ENCODE measurements at places on chromosomes 5 and 9.

DNA sequence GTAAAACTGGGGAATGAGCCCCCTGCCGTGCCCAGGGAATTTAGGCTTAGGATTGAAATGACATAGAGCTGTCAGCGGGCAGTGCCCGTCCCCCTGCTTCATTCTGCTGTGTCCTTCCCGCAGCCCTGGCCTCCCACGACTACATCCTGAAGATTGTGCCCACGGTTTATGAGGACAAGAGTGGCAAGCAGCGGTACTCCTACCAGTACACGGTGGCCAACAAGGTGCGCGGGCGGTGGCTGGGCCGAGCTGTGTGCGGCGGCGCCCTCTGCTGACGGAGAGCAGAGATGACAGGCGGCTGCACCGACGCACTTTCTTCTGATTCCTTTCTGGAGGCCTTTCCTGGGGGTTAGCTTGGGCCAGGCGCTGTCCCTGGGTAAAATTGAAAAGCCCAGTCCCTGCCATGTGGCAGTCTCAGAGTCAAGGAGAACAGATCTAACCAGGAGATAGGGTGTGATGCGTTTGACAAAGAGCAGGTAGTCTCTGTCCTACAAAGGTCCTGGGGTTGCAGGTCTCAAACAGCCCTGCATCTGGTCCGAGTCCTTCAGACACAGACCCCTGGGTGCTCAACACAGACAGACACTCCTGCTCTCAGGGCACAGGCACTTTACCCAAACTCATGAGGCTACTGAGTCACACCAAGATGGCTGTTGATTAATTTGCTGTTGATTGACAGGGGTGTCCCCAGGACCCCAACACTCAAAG is 26.8 kb upstream of the RPL26L1 start:
- DNase-seq = peak; percentile 81

DNA sequence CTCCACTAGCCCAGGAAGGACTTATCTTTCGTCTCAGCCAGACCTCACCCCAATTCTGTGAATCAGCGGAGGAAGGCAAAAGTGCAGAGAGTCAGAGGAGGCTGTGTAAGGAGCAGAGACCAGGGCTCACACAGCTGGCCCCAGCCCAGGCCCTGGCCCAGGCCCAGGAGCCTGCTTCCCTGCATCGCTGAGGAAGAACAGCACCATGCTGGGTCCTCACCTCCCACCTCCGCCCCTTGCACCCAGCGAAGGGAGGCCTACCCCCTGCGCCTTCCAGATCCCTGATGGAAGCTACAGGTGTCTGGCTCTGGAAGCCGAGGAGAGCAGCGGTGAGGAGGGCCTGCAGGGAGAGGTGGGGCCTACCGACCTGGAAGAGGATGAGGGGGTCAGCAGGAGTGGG is 22.3 kb upstream of the SYNPO start:
- no peak for DNase-seq

DNA sequence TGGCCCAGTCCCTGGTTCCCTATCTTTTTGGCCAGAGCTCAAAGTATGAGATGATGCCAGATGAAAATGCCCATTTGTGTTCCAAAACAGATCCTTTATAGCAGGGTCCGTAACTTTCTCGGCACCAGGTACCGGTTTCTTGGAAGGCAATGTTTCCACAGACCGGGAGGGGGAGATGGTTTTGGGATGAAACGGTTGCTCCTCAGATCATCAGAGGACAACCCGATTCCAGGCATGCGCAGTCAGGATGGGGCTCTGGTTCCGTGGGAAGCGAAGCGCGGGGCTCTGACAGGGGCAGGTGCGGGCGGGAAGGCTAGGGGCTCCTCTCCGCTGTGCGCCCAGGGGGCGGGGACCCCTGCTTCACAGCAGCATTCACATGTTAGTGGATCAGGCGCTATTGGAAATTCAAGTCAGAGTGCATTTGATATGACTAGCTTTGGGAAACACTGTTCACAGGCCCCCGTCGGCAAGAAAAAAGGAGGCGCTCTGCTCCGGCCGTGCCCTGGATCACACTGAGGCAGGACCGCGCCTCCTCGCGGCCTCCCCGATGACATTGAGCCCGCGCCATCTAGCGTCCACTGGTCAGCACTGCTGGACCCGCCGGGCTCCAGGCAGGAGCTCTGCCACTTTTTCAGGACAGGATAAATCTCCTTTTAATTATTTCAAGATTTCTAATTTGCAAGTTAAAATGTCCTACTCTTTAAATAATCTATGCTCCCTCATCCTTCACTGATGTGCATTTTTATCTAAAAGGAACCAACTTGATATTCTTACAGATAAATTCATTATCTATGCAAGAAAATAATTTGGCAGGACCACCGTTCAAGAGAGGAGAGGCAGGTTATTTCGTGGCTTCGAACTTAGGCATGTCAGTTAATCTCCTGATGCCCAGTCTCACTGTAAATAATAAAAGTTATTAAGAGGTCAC is 190.0 kb downstream of the FANCC start:
- DNase-seq = peak; percentile 88

DNA sequence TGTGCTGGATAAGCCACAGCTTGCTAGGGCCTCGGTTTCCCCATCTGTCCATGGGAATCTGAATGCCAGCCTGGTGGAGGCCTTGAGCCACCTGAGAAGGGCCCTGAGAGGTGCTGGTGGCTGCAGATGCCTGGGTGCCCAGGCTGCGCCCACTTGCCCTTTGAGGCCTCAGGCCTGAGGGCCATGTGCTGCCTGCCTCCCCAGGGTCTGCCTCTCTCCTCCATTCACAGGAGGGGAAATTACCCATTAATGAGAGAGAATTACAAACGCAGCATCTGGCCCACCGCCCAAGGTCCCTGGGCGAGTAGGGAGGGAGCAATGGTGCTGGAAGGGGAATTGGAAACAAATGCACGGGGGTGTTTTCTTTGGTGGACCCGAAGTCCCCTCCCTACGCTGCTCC is 59.6 kb downstream of the BARX1 start:
- DNase-seq = no peak

- DNase-seq = no peak
These were observed 34.3 kb upstream of the EIF4EBP3 start for GRCh38 chr5:140513124-140513523.

GRCh38 chr9:75878488-75878860 is 12.0 kb upstream of the PCSK5 start:
- no peak for DNase-seq

- no peak for DNase-seq
These were observed 216.7 kb downstream of the SMARCA2 start for GRCh38 chr9:2231829-2232228.

- no peak for DNase-seq
These were observed 33.2 kb downstream of the NEK6 start for GRCh38 chr9:124290743-124291554.

- peak; percentile 1 for DNase-seq
These were observed 42.4 kb downstream of the NTRK2 start for GRCh38 chr9:84711936-84712335.

GRCh38 chr5:139954462-139954861 is 88.6 kb downstream of the NRG2 start:
- DNase-seq = no peak

GRCh38 chr5:148729182-148729581 is 74.9 kb upstream of the HTR4 start:
- DNase-seq = peak; percentile 21

DNA sequence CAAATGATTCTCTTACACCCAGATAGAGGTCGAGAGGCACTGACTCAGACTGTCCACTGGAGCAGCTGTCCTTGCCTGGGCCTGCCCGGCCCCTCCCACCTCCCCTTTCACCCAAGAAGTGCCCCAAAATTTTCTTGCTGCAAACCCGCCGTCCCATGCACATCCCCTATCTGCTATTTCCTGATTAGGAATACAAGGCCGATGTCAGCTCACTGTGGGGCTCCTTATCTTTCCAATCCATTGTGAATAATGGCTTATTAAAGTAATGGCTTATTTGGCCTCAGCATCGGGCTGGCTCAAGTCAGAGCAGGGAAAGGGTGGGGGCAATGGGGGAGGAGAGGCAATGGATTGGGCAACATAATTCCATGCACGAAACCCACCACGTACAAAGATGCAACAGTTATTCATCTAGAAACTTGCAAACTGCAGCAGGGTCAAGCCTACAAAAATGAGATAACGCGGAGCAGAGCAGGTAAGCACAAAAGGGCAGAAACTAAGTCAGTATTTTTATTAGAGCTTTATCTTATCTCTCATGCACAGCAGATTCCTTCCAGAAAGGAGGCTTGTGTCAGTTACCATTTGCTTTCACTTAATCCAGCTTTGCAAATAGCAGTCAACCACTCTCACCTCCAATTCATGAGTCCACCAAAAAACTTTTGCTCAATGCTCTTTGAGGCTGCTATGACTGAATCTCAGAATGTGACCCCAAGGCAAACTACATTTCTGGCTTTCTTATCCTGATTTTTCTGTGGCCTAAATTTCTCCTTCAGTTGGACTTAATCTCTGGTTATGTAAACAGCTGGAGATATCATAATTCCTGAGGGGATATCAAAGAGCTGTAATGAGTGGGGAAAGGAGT is 138.2 kb upstream of the OSMR start:
- peak; percentile 12 for DNase-seq

DNA sequence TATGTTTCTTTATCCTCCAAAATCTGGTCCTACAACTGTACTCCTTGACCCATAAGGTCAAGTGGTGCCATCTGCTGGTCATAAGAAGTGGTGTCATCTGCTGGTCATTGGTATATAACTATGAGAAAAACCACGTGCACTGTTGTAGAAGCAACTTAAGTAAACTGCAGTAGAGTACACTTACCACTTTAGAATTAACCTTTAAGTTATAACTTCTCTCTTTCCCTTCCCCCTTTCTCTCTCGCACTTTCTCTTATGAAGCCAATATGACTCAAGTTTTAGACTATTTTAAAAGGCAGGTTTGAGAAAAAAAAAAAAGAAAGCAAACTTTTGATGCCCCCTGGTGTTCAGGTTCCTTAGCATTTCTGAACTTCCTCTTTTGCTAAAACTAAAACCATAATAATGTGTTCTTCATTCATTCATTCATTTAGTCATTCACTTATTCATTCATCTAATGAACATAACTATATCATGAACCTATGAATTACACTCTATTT is 12.8 kb upstream of the MTAP start:
- DNase-seq = peak; percentile 95

- DNase-seq = no peak
These were observed 1066.1 kb downstream of the NR2F1-AS1 start for GRCh38 chr5:92514896-92515295.

- no peak for DNase-seq
These were observed 167.3 kb downstream of the MUSK start for GRCh38 chr9:110835859-110836271.

DNA sequence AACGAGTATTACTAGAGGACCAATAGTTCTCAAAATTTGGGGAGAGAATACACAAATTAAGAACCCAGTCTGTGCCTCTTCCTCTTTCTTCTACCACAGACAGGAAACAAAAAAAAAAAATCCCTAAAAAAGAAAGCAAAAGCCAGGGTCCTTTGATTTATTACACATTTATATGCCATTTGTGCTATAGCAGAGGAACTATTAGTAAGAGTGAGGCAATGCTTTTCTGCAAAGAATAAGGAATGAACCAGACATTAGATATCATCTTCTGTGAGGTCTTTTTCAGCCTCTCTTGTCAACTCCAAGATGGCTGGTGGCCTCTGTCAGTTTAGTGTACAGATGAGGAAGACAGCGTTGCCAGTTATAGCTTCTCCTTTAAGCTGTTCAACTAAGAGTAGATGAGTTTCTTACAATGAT is 127.6 kb downstream of the RFX3 start:
- DNase-seq = peak; percentile 51

DNA sequence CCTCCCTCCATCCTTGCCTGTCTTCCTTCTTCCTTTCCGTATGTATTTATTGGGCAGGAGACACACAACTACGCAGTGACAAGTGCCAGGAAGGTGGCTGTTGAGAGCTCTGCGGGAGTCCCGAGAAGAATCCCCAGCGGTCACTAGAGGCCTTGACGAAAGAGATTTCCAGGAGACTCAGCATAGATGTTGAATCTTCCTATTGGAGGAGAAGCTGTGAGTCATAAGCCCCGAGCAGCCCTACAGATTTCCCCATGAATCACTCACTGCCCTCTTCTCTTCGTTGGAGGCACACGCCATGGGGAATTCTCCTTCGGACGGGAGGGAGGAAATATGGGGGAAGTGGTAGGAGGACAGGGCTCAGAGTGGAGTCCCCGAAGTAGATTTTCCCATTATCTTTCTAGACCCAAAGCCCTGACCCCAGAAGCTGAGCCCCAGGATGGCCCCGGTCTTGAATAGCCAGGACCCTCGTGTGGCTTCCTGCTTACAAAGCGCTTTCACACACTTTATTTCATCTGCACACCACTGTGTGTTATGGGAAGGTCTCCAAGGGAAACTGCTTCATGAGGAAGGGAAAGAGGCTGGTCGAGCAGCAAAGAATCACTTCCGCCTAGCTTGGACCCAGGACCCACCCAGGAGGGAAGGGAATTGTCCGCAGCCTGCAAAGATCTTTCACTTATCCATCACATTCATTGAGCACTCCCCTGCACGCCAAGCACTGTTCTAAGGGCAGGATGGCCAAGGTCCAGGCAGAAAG is 12.7 kb downstream of the DUSP1 start:
- no peak for DNase-seq

- no peak for DNase-seq
These were observed 28.6 kb upstream of the GTF2H2C start for GRCh38 chr5:69531406-69531801.

DNA sequence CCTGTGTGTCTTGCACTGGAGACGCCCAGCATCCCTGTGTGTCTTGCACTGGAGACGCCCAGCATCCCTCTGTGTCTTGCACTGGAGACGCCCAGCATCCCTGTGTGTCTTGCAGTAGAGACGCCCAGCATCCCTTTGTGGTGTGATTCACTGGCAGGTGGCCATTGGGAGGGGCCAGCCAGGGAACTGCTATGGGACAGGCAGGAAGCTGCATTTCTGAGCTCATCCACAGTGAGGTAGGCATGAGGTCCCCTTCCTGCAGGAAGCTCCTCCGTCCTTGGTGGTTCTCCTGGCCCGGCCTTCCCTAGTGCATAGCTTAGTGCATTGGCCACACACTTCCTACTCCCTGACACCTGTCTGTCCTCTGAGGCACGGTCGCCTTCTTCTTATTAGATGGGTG is 43.5 kb downstream of the IRX1 start:
- DNase-seq = no peak

DNA sequence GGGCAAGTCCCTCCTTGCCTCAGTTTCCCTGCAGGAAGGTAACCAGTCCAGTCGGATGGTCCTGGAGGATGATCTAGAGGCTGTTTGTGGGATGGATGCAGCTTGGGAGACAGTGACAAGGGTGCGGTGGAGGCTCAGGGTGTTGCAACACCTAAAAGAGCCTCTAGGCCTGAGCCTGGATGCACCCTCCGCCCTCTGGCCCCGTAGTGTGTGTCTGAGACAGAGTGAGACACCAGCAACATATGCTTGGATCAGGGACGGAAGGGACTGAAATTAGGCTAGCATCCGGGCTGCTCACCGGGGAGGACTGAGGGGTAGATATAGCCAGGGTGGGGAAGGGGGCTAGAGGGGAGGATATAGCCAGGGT is 1.1 kb downstream of the CRAT start:
- peak; percentile 67 for DNase-seq

Data from hematopoietic multipotent progenitor cell treated with erythropoietin and hydrocortisone succinate and interleukin-3 and kit ligand, for 6 days (in vitro differentiated cells).